ENCODE measurements at places on chromosomes 4 and X.

GRCh38 chr4:169810325-169811323 is 52.9 kb upstream of the HPF1 start:
- no peak for DNase-seq

- no peak for DNase-seq
Measured at GRCh38 chr4:85591406-85592098, 116.6 kb downstream of the ARHGAP24 start.

- DNase-seq: no peak
Measured at GRCh38 chr4:109873791-109874514, 26.0 kb downstream of the LRIT3 start.

DNA sequence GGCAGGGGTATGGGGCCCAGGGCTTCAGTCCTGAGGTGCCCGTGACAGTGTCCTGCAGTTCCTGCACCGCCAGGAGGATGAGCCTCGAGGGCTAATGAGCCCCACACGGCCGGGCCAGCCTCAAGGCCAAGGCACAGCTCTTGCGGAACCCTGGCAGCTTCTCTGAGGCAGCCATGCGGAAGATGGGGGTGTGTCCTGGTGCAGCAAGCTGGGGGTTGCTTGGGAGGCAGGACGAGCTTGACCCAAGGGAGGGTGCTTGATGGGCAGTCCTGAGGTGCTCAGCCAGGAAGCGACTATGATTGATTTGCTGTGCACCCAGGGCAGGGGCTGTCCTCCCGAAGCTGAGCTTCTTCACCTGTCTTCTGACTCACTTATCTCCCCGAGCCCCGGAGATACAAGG is 9.1 kb upstream of the FGFR3 start:
- DNase-seq: no peak

DNA sequence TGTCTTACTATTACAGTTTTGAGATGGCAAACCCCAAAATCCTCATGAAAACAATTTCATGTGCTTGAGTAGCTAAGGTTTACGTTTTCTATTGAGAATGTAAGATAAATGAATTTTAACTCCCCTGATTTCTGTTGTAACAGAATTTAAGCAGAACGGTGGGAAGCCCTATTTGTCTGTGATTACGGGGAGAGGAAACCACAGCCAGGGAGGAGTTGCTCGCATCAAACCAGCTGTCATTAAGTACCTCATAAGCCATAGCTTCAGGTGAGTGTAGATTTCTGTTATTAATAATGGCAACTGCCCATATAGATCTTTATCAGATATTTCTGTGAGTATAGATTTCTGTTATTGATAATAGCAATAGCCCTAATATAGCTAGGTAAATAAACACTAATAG is 44.2 kb upstream of the RHOH start:
- DNase-seq: peak; percentile 37

- DNase-seq: no peak
Measured at GRCh38 chr4:168097161-168097560, 4.8 kb downstream of the ANXA10 start.

DNA sequence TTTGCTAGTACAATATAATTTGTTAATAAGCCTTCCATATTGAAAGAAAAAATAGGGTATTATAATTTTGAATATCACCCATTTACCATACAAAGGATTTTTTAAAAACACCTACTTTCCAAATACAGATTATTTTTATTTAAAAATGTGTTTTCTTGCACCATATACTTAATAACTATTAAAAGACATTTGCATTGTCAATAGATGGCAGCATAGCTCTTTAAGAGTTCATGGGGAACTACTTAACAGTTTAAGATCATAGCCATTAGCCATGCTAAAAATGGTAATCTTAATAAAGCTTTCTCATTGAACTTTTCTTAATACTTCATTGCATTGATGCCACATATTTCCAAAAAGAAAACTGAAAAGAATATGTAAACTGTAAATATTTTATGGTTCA is 1995.9 kb downstream of the C4orf33 start:
- DNase-seq: no peak

- DNase-seq: no peak
Measured at GRCh38 chr4:181259081-181259709, 984.0 kb upstream of the TENM3 start.

- no peak for DNase-seq
Measured at GRCh38 chr4:36502350-36502749, 220.9 kb downstream of the DTHD1 start.

DNA sequence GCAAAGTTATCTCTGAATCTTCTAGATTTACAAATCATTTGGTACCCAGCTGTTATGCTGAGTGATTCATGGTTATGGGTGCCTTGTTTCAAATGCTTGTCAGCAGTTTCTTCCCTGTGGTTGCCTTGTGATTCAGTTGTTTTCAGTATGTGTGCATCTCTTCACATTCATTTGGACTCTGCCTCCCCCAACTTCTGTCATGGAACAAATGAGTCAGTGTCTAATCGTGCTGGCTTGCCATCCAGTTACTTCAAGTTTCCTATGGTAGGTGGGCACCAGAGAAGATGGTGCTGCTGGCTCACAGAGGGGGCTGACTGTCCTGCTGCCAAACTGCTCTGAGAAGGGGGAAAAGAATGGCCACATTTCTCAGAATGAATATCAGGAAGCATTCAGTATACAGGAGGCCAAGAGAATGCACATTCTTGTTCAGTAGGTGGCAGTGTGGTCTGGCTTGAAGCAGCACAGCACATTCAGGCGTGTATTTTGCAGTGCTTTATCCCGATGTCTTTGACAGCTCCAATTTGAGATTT is 260.9 kb downstream of the GLUD2 start:
- DNase-seq: peak; percentile 37

DNA sequence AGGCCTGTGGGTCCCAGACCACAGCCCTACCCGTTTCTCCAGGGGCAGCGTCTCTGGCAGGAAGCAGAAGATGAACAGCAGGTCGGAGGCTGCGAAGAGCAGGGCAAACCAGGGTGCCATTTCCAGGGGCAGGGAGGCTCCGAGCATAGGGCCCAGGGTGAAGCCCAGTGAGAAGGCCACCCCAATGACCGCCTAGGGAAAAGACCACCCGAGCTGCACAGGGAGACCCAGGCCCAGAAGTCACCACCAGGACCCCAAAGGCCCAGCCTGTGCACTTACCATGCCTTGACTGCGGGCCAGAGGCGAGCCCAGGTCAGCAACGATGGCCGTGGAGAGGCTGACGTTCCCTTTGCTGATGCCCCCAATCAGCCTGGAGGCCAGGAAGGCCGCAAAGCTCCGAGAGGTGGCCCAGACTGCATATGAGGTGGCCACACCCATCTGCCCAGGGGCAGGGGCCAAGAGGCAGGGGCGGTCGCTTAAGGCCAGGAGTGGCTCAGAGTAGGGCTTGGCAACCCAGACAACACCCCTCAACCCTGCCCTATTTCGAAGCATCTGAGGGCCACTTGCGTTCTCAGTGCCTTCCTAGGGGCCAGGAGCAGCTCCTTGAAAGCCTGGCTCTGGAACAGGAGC is 30.8 kb downstream of the NOP14 start:
- DNase-seq: no peak

- DNase-seq: no peak
Measured at GRCh38 chr4:87079967-87080366, 140.5 kb downstream of the KLHL8 start.

GRCh38 chrX:136182414-136182813 is 35.1 kb downstream of the FHL1 start:
- no peak for DNase-seq

- no peak for DNase-seq
Measured at GRCh38 chr4:169225058-169225751, 45.6 kb downstream of the SH3RF1 start.

DNA sequence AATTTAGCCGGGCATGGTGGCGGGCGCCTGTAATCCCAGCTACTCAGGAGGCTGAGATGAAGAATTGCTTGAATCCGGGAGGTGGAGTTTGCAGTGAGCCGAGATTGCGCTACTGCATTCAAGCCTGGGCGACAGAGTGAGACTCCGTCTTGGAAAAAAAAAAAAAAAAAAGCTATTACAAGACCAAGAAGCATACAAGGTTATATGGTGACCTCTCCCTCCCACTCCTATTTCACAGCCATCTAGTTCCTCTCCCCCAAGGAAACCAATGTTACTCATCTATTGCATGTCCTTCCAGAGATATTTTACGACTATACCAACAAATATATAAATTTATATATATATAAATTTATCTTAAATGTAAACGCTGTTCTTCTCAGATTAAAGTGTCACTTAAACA is 3.2 kb downstream of the SLC9A7 start:
- no peak for DNase-seq

DNA sequence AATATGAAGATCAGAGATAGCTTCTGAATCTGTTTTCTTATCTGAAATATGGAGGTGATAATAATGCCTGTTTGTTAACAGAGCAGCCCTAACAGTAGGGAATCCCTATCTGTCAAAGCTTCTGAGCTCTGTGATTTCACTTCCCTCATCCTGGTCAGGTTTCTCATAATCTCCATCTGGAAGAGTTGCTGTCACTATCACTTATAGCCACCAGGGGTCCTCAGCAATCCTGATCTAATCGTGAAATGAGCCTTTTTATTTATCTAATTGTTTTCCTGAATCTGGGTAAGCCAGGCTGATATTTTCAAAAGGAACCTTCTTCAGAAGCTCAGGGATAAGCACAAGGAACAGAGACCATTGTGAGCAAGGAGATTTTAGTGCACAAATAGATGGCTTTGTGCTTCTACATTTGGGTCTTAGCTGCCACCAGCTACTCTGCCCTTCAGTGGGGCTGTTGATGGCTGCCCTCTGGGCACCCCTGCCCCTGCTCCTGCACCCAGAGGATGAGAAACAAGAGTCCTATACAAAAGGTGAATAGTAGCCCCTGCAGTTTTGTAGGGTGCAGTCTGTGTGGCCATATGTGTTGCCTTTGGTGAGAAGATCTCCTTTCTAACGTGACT is 196.4 kb upstream of the RADX start:
- no peak for DNase-seq

DNA sequence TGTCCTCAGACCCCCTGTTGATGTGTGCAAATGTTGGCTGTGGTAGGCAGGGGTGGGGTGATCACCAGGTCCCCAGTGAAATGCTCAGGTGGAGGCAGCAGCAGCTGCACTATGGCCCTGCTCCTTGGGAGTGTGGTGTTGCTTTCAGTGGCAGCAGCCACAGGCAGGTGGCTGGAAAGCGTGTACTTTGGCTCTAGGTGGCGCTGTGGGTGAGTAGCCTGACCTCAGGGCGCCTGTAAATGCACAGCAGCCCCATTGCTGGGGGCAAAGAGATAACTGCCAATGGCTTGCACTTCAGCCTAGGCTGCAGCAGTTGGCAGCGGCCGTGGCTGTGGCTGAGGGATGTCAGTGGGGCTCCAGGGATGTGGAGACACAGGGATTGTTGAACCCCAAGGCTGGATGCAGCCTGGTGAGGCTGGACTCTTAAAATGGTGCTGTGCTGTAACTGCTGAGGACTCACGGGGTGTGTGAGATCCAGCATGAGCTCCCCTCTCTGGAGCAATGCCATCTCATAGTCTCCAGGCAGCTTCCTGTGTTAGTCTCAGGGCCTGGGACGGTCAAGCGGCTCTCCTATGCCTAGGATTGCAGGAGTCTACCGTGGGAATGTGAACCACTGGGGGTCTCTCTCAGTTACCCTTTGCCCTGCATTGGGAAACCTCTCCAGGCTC is 421.7 kb upstream of the HTR2C start:
- DNase-seq: no peak

DNA sequence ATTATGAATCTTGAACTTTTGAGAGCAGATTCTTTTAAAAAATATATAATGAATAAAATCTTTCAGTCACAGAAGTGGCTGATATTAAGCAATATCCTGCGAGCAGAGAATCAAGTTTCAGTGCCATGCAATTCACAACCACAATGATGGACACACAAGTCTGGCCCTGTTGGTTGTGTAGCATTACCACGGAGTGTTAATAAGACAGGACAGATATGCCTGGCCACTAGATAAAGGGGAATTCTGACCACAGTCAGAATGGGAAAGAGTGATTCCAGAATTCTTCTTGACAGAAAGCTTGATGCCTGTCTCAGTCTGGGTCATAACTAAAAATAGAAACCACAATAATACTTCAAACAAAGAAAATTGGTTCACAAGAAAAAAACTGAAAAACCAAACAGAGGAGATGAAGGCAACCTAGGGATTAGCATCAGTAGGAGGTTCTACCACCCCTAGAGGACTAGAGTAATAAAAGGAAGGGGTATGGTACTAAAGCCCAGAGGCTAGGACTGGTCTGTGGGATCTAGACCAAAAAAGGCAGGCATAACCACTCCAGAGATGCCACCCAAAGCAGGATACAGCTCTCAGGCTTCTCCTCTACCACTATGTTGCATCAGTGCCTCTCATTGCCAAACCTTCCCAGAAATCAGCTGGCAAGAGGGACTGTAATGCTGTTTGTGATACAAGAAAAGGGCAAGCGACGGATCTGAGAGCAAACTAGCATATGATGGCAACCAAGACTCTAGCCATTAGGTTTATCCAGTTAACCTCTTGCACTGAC is 59.0 kb downstream of the RNF150 start:
- DNase-seq: no peak

DNA sequence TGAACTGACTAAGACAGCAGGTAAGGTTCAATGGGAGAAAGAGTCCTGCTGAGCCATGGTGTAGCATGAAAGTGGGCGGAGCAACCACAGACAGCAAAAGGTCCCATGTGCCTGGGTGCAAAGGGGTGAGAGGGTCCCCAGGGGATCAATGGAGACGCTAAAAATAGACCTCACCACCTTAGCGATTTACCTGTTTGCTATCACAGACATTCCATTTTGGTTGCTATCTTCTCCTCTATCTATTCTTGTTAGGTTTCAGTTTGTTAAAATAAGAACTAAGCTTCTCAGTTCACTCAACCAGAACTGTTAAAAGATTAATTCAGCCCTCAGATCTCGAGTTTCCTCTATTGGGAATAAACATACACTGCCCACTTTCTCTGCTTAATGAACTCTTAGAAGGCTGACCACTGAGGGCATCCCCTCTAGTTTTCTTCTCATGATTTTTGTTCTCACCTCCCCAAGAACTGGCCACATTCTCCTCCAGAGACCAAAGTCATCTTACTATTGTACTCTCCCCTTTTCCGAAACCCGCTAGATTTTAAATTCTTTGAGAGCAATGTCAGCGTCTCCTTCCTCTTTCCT is 136.7 kb downstream of the PARM1 start:
- no peak for DNase-seq

DNA sequence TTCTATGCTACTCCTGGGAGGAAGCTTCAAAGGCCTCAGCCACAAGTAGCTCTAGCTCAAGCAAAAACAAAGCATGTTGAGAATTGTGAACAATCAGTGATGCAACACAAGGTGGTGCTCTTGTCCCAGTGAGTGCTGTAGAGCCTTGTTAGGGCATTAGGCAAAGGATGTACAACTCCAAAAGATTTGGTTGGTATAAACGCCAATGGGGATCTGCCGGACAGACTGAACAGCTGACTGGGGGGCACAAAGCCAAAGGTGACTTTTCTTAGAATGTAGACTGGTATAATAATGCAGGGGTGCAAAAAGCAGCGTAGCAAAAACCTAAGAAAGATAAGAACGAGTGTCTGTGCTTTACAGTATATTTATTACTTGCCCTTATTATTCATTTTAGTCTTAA is 62.6 kb upstream of the ALB start:
- DNase-seq: no peak

- DNase-seq: no peak
Measured at GRCh38 chrX:134774190-134775048, 116.1 kb upstream of the PLAC1 start.

GRCh38 chr4:155376387-155377268 is at the start of gene MAP9:
Gene MAP9, minus strand, starts transcription at chr4:155376965. Its CDS starts 1,115 bp downstream, at chr4:155375850.
- DNase-seq: peak; percentile 84
